ENCODE measurements at places on chromosomes 5 and 9.

DNA sequence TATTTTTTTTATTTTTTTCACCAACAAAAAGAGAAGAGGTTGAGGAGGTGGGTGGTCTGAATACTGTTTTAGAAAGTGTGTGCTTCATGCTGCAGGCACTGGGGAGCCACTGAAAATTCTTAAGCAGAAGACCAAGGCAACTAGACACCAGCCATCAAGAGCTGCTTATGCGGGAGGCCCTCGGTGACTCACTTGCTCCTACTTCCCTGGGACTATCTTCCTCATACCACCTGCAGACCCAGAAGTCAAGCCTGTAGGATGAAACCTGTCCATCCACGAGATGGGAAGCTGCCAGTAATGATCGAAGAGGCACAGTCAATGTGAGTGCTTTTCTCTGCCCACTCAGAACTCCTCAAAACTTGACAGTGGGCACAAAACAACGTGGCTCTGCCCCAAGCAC, 125.8 kb upstream of the SLC44A1 start:
- DNase-seq = no peak

DNA sequence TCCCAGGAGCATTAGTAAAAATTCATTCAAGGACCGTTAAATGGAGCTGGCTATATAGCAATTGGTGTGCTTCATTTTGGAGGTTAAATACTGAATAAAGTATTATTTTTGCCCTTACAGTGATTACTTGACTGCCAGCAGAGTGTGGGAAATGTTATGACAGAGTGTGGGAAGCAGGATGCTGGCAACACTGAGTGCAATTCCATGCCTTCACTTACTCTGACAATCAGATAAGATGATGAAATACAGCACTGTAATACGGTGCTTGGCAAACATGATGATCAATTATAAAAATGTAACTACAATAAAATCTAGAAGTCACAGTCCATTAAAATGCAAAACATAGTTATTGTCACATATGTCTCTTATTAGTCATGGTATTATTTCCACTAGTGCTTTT, 651.3 kb downstream of the PTPRD start:
- DNase-seq = no peak

GRCh38 chr5:33582417-33582816, 141.7 kb downstream of the TARS1 start:
- DNase-seq = no peak

DNA sequence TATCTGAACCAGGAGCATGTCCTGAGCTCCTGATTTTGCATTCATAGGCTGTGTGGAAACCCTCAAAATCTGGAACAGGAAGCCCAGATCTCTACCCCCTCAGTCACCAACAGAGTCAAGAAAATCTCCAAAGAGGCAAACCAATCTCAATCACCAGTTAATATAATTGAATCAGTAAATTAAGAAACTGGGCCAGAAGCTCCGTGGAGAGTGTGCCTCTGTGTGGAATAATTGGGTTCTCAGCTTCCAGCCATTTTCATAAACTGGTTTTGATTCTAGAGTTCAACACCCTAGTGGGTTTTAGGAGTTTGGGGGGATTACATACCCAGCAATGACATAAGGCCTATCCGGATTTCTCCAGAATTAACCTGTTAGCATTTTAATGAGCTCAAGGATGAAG, 362.9 kb downstream of the IRX2 start:
- no peak for DNase-seq

DNA sequence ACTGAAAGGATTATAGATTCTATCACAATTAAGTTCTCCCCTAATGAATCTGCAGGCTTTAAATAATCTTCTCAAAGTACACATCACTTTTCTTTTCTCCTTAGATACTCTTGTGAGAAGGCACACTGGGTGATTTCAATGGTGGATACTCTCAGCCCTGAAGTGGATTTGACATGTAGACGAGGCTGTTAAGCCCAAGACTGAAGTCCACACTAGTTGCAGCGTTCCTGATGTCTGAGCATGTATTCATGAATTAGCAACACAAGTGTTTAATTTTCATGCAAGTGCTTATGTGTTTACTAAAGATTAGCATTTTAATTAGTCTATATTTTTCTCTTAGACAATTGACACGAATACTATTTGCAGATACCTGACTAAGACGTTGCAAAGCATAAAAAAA, 218.9 kb downstream of the TMEM161B start:
- no peak for DNase-seq

DNA sequence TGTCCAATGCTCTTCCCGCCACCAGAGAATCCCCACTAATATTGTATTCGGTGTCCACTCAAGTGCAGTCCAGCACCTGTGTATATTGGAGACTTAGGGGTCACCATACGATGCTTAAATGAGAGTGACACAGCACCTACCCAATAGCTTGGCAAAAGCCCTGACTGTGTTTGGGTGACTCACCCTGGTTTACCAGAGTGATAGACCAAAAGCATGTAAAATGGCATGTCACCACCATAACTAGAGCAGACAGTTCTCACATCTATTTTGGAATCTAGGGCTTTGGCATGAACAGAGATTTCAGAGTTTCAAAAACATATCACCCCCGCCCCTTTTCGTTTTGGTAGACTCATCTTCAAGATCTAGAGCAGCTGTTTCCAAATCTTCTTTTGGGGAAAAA, 217.3 kb upstream of the RASEF start:
- DNase-seq = no peak

DNA sequence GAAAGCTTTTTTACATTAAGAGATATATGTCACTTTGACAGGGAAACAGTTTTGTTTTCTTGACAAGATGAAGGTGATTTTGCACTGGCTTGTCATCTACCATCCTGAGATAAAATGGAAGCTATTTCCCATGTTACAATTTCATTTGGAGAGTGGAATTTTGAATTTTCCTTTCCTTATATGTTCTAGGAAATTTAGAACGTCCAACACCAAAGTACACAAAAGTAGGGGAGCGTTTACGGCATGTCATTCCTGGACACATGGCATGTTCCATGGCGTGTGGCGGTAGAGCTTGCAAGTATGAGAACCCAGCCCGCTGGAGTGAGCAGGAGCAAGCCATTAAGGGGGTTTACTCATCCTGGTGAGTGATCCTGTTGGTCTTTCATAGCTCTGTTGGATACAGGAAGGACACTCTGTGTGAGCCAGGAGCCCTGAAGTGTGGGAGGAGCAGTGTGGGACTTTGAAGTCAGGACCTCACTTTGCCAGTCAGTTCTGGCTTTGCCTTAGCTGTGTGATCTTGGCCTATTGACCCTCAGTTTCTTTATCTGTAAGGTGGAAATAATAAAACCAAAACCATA, 887 bp downstream of the PTPDC1 start:
- peak; percentile 9 for DNase-seq

- no peak for DNase-seq
These were observed 11.9 kb downstream of the FAM219A start for GRCh38 chr9:34446468-34446891.

DNA sequence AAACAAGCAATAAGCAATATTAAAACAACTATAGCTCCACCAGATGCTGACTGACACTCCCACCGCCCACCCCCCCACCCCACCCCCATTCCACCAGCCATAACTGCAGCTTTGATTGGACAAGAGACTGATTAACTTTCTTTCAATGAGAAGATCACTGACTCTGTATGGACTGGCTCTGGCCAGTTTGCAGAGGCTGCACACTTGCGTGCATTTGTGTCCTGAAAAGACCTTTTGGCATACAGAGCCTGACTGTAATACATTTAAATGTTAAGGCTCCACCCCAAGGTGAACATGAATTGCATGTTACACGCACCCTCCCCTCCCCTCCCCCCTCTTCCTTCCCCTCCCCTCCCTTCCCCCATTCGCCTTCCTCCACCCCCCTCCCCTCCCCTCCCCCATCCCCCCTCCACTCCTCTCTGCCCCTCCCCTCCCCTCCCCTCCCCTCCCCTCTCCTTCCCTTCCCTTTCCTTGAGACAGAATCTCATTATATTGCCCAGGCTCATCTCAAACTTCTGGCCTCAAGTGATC, 31.1 kb downstream of the FGD3 start:
- DNase-seq = no peak

DNA sequence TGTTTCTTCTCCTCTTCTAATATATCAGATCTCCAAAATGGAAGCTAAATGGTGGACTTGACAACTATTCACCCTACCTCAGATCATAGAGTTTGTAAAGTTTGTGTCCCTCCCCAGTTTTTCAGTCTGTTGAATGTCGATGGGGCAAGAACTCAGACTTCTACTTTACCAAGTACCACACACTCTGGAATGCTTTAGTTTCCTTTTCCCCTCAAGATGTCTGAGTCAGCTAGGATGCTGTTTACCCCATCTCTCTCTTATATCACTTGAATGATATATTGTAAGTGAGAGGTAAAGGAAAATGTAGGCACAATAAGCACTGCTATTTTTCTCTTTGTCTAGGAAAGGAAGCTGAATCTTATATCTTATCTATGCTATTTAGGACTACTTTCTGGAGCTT, 25.9 kb upstream of the TAL2 start:
- no peak for DNase-seq

DNA sequence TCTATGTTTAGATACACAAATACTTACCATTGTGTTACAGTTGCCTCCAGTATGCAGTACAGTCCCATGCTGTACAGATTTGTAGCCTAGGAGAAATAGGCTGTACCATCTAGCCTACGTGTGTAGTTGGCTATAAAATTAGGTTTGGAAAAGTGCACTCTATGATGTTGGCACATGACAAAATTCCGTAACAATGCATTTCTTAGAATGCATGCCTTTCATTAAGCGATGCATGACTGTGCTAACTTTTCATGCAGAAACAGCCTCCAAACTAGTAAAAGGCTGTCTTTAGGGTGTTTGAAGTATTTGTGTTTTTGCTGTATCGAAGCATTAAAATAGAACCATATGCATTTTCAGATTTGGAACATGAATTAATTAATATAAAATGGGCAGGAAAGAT, 157.9 kb downstream of the RMI1 start:
- no peak for DNase-seq

DNA sequence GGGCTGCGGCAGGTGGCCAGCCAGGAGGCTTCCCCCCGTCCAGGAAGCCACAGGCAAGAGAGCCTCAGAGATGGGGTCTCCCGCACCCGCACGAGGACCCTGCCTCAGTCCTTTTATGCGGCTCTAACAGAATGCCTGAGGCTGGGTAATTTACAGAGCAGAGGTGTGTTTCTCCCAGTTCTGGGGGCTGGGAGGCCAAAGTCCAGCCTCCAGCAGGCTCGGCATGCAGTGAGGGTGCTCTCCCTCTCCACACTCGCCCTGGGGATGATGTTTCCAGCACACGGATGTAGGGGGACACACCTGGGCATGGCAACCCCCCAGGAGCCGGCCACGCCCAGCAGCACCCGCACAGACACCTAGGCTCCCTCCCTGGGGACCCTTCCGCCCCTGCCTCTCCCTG, 95.4 kb upstream of the PPP1R26 start:
- DNase-seq = no peak

GRCh38 chr5:134577022-134577795, 51.7 kb downstream of the JADE2 start:
- no peak for DNase-seq

DNA sequence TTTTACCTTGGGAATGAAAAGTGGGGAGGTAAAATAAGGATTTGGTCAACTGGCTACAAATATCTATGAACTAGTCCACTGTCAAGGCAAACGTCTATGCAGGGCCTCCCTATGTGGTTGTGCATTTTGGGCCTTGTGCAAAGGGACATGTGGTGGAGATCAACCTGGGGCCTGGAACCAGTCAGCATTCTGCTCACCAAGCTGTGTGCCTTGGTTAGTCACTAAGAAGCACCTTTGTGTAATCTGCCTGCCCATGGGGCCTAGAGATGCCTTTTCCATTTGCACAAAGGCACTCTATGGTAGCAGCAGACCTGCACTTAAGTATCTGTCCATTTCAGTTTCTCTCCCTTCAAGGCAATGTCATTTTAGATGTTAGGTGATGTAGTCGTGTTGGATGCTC, 184.0 kb downstream of the GNAQ start:
- no peak for DNase-seq

DNA sequence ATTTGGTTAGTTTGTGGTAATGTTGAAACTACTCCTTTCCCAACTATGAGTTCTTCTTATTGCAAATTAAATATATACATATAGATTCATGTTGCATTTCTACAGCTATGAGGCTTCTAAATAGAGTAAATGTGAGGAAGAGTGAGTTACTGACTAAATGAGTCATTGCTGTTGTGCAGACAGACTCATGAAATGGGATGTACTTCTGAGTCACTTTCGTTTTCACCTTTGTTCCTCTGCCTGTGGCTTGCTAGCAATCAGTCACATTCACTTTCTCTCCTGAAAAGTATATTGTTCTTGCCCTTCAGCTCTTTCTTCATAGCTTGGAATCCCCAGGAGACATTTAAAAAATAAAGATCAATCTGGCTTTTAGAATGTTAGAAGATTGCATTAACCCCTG, 295.5 kb upstream of the SMC2 start:
- DNase-seq = peak; percentile 36

- DNase-seq = no peak
These were observed 223.0 kb upstream of the NUDT12 start for GRCh38 chr5:103785569-103785968.

DNA sequence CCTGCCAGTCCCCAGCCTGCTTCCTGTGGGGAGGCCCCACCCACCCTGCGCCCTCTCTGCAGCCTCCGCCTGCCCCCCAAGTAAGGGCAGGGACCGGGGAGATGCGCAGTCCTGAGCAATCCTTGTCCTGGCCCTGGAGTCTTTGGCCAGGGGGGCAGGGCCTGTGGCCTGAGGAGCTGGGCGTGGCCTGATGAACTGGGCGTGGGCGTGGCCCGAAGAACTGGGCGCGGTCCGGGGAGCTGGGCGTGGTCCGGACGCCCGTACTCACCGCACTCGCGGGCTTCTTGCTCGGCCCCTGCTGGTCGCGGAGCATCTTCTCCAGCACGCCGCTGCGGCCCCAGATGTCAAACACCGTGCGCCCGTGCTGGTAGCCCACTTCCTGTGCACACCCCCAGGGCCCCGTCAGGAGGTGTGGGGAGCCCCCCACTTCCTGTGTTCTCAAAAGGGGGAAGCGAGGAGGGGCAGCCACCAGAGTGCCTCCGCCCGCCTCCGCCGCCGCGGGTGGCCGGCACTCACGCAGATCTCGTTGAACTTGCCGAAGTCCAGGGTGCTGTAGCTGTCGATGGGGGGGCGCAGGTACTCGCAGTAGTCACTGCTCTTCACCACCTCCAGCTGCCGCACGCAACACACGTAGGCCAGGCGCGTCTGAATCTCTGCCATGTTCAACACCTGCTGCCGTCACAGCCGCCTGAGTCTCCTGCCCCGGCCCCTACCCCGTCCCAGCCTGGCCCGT, 2.7 kb upstream of the NSMF start:
- DNase-seq = no peak

- no peak for DNase-seq
These were observed 10.5 kb upstream of the HSPA4 start for GRCh38 chr5:133041157-133041784.

GRCh38 chr9:130857864-130858738, 23.0 kb downstream of the ABL1 start:
- peak; percentile 68 for DNase-seq

GRCh38 chr9:73805111-73805510, 653.4 kb downstream of the ANXA1 start:
- DNase-seq = no peak
